ENCODE measurements at places on chromosomes 7 and 10.

- DNase-seq = no peak
These were observed 14.3 kb downstream of the PRF1 start for GRCh38 chr10:70588255-70588654.

DNA sequence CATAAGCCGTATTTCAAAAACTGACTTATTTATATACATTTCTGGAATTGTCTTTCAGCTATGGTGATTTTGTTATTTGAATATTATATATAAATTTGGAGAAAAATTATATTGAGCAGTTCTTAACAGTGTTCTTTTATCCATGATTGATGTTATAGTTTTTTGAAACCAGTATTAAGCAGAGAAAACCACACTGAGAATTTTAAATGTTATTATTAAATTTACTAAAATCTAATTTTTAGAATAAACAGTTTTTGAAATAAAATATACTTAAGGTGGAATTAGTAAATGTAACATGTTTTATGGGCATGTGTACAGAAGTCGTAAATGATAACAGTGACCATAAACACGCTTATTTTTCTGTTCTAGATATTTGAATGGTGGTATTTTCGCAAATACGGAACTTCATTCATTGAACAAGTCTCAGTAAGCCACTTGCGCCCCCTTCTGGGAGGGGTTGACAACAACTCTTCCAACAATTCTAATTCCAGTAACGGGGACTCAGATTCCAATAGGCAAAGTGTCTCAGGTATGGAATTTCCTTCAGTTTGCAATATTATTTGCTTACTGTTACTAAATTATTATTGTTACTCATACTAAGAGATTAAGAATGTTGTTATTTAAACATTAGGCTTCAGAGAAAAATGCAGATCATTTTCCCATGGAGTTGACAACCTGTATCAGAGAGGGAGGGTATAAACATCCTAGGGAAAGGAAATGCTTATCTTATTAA, 166.1 kb downstream of the ST7 start:
- peak; percentile 76 for DNase-seq

GRCh38 chr10:70234668-70235447, 1.6 kb upstream of the PPA1 start:
- DNase-seq = no peak

- DNase-seq = no peak
These were observed 100.1 kb upstream of the PCGF5 start for GRCh38 chr10:91120348-91120747.

- DNase-seq = no peak
These were observed 240.2 kb downstream of the MAD1L1 start for GRCh38 chr7:1992554-1992953.

DNA sequence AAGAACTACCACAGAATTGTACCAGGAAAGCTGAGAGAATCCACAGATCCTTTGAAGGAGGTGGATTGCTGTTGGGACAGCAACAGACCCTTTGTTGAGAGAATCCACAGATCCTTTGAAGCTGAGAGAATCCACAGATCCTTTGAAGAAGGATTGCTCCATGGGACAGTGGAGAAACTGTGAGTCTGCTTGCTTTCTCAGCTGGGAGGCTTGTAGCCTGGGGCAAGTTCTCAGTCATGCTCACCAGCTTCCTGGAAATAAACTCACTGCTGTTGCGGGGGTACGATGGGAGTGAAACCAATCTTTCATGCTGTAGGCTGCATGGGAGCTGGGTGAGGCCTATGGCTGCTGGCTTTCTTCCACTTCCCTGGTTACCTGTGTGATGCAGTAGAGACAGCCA, 106.3 kb downstream of the C7orf25 start:
- no peak for DNase-seq
